NCI-H2171 (cell line): ENCODE measurements at places on chromosomes 2 and 18.

- peak; percentile 36 for DNase-seq
Observed at GRCh38 chr2:8761529-8762164, 75.8 kb downstream of the KIDINS220 start.

- DNase-seq: peak; percentile 99
Observed at GRCh38 chr2:676647-677055, 555 bp downstream of the TMEM18 start.

DNA sequence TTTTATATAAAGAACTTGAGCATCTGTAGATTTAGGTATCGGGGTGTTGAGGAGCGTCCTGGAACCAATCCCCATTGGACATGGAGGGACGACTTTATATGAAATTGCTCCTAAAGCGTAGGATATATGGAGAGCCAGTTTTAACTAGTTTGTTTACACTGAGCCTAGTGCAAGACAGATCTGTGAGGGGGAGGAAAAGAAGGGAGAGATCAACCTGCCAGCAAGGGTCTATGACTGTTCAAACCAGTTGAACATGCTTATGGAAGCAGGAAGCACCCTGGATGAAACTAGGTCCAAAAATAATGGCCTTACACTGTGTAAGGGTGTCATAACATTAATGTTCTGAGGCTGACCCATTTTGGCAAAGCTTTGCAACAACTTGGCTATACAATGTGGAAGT, 34.0 kb upstream of the SLC40A1 start:
- DNase-seq: no peak

DNA sequence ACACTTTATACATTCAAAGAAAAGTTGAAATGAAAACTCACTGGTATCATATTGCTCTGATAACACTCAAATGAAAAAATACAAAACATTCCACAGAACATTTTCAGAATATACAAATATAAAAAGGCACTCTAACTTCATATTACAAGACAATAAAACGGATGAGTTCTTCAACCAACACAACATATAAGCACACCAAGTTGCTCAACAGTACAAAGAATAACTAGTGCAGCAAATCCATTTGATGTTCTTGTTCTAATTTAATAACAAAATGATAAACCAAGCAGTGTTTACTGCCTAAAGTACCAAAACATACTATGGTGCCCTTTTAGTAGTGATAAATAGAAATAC, 60.8 kb upstream of the PGAP1 start:
- no peak for DNase-seq

GRCh38 chr2:1147873-1148612, 197.4 kb downstream of the SNTG2 start:
- no peak for DNase-seq

GRCh38 chr2:235493775-235494715, at the start of gene AGAP1:
TSS of gene AGAP1 (plus strand) at chr2:235494043.
- DNase-seq: peak; percentile 62

GRCh38 chr2:191032588-191033429, 18.8 kb upstream of the STAT1 start:
- DNase-seq: no peak

GRCh38 chr2:54166121-54166773, 50.8 kb downstream of the ACYP2 start:
- DNase-seq: no peak

GRCh38 chr2:119010336-119010735, 68.3 kb downstream of the MARCO start:
- no peak for DNase-seq

DNA sequence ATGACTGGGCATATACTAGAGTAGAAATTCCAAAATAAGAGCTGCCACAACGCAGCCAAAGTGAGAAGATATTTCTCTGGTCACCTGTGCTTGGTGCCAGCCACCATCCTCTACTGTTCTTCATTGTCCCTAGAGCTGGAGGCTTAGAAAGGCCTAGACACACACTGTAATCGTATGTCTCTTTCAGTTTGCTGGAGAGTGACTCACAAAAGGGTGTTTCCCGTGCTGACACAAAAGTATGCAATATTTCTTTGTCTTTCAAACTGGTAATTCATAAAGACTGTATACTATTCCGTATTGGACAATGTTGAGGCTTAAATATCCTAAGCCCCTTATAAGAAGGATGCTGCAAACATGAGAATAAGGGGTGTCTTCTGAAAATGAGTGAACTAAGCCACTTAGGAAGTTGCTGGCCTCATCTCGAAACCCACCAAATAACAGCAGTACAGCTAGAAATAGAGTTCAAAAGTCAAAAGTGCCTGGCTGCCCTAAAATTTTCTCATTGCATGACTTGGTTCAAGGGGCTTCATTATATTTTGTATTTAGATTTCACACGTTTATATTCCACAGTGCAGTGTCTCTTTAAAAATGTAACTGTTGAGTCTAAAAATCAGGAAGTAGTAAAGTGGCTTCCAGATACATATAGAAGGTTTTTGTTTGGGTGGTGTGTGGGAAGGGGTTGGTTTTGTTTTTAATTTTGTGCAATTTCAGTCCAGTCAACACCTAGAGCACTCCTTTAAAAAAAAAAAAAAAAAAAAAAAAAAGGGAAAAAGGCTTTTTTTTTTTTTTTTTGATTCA, 601.1 kb downstream of the ARHGAP15 start:
- DNase-seq: no peak
